EL (cell line): ENCODE measurements at places on chromosomes 13 and 19.

DNA sequence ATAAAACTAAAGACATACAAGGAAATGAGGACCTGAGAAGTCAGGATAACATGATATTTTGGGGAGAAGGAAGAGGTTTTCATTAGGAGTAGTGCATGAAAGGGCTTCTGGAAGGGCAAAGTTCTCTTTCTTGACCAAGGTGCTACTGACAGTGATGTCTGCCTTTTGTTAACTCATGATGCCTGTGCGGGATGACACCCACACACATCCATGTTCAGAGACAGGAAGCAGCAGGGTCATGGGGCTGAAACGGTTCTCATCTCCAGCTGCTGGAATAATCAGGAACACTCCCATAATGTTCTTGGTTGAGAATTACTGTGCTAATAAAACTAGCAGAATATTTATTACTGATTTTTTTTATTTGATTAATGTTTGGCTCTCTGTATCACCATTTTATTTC, 29.1 kb downstream of the KCNC3 start:
- DNase-seq, result peak; percentile 12

DNA sequence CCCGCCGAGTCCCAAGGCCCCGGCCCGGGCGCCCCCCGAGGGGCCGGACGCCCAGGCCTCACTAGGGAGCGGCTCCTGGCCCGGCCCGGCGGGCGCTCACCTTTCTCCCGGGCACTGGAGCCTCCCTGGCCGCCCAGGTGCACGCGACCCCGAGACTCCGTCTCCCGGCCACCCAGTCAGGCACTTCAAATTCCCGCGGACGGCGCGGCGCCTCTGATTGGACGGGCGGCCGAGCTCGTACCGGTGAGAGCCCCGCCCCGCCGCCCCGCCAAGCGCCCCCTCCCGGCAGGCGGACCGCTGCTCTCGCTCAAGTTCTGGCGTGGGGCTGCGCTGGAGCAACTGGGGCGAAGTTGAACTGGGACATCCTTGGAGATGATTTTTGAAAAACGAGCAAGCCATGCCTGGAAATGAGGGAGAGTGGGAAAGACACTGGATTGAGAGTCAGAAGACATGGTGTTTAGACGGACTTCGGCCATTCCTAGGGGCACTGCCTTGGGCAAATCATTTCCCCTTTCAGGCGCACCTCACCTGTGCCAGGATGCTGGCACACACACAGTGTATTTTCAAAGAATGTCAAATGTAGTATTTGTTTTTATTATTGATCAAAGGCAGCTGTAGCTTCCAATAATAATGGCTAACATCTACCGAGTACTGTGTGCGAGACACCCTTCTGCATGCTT, 485.3 kb downstream of the UQCRFS1 start:
- DNase-seq, result peak; percentile 56

GRCh38 chr13:34738254-34738992, 203.6 kb upstream of the NBEA start:
- no peak for DNase-seq

GRCh38 chr13:74920920-74921319, 561.0 kb downstream of the TBC1D4 start:
- peak; percentile 24 for DNase-seq

GRCh38 chr13:24540236-24541126, 27.9 kb upstream of the PARP4 start:
- no peak for DNase-seq

GRCh38 chr13:96629331-96629730, 364.9 kb downstream of the OXGR1 start:
- no peak for DNase-seq

DNA sequence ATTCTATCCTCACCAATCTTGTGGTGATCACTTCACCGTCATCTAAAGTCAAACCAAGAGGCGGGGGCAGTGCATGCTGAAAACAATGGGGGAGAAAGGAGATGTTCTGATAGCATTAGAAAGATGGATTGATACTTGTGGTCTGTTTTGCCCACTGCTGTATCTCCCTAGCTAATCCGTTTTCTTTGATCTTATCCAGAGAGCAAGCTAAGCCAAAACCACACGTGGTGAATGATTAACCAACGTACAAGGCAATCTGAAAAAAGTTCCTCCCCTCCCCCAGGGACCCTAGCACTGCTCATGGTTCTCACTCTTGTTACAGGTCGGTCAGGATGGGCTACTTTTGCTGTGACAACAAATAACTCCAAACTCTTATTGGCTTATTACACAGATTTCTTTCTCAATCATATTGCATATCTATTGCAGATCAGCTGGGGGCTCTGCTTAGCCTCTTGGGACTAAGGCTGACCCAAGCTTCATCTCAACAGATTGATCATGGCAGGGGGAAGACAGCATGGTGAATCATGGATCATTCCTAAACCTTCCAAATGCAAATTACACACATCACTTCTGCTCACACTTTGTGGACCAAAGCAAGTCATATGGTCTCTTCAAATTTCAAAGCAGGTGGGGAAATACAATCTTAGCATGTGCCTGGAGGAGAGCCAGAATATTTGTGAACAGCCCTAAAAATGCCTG, 11.9 kb upstream of the C13orf42 start:
- no peak for DNase-seq

GRCh38 chr13:59337070-59337469, 826.7 kb downstream of the DIAPH3 start:
- DNase-seq, result no peak

DNA sequence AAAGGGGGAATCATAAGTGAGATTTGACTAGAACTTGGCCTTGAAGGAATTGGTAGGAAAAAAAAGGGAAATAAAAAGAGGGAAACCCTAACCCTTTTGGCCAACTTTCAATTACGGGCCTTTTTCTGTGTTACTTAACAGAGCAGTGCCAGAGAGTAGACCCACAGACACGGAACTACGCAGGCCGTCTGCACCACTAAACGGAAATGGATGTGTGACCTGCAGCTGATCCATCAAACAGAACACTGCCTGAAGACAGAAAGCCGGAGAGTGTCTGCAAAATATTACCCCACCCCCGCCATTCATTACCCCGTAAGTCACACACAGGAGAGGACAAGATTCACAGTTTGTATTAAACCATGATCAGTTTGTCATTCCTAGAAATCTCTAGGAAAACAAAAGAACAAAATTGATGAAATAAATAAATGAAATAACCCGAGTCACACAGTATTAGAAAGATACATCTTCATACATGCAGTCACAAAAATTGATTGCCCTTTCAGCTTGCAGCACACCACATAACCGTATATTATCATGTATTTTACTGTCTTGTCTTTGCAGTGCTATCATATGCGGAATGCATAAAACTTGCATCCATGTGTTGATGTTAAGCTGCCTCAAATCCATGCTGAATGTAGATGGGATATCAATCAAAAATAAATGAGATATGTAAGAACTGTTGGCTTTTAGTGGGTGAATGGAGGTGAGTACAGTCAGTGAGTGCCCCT, 424.7 kb downstream of the IRS2 start:
- no peak for DNase-seq

DNA sequence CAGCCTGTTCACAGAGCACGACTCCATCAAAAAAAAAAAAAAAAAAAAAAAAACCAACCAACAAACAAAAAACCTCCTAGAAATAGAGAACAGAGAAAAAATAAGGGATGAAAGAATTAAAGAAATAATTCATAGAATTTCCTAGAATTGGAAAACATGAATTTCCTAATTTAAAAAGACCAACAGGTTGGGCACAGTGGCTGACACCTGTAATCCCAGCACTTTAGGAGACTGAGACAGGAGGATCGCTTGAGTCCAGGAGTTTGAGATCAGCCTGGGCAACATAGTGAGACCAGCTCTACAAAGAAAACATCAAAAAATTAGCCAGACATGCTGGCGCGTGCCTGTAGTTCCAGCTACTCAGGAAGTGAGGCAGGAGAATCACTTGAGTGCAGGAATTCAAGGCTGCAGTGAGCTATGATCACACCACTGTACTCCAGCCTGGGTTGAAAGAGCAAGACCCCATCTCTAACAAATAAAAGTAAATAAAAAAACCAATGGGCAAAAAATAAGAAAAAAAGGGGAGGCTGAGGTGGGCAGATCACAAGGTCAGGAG, 6.5 kb downstream of the SPART start:
- DNase-seq, result no peak

DNA sequence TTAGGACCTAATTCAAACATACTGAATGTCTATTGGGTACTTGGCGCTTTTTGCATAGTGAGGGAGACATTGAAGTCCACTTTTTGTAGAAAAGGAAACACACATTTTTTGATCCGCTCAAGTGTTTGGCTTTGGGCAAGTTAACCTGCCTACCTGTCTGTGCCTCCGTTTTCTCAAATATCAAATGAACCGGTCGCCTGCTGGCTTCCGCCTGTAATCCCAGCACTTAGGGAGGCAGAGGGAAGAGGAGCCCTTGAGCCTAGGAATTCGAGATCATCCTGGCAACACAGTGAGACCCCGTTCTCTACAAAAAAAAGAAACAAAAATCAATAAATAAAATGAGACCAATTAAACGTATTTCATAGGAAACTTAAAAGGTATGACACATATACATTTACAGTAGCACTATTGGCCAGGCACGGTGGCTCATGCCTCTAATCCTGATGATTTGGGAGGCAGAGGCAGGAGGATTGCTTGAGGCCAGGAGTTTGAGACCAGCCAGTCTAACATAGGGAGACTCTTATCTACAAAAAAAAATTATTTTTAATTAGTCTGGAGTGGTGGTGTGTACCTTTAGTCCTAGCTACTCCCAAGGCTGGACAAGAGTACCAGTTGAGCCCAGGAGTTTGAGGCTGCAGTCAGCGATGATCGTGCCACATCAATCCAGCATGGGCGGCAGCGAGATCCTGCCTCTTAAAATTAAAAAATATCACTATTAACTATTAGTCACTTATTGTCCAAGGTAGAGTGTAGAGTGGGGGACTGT, 1.3 kb downstream of the RAD23A start:
- DNase-seq, result no peak

DNA sequence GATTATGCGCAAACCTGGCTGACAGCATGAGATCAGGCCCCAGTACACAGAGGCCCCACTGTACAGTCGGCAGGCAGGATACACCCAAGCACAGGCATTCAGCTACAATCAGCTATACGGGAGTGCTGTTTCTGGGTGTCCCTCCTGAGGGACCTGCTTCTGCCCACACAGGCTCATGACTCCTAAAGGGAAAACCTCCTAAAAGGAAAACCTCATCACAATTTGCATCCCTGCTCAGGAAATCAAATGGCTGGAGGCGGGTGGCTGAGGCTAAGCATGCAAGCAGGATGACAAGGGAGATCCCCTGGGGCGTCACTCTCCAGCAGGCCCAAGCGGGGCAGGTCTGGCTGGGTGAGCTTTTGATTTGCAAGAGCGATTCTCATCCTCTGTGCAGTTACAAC, 99.8 kb downstream of the CRYL1 start:
- no peak for DNase-seq

- DNase-seq, result peak; percentile 97
These were observed 8.7 kb upstream of the KLF2 start for GRCh38 chr19:16315825-16316505.

DNA sequence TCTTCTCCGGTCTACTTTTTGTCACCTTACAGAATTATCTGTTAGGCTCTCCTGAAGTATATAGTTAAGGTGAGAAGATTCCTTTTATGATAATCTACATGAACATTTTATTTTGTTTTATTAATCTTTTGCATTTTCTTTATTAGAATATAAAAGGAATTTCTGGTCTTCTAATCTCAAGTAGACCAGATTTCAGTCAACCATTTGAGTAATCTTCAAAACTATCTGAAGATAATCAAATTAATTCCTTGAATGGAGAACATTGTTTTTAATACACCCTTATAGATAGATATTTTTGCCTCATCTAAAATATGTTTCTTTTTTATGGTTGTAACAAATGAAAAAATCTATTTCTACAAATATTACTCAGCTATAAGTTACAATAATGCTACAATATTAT, 381.7 kb upstream of the PCDH20 start:
- no peak for DNase-seq

- DNase-seq, result no peak
These were observed 450 bp downstream of the FBXW9 start for GRCh38 chr19:12695997-12696365.

DNA sequence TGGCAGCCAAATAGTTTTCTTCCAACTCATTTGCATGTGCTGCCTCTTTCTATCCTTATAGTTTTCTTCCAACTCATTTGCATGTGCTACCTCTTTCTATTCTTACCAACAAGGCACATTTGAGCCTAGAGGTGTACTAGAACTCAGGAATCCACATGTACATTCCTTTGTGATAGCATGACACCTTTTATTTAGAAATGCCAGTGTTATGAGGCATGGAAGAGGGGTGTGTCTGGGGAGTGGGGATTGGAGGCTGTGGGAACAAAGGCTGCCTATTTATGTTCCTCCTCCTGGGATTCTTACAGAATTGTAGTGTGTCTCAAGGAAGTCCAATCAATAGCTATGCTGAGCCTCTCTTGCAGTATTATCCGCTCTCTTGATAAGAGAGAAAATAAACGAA, 966.7 kb downstream of the PCDH17 start:
- no peak for DNase-seq

DNA sequence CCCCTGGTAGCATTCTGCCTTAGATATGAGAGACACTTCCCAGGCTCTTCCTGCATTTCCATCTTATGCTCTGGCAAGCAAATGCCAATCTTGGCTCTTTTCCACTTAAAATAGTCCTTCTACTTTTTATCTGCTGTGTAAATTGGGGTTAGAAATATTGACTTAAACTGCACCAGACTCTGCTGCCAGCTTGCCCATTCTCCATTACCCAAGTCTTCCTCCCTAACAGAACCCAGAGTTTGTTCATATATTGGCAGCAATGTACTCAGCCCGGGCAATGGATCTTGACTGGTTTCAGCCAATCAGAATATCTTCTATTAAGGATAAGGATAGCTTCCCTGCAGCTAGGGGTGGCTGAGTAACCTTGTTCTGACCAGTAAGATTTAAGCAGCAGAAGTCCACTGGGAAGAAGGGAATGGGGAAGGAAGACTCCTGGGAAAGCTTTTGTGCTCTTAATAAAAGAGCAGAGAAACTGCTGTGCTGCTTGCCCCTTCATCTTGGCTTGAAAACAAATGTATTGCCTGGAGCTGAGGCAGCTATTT, 177.1 kb downstream of the KCNRG start:
- no peak for DNase-seq

DNA sequence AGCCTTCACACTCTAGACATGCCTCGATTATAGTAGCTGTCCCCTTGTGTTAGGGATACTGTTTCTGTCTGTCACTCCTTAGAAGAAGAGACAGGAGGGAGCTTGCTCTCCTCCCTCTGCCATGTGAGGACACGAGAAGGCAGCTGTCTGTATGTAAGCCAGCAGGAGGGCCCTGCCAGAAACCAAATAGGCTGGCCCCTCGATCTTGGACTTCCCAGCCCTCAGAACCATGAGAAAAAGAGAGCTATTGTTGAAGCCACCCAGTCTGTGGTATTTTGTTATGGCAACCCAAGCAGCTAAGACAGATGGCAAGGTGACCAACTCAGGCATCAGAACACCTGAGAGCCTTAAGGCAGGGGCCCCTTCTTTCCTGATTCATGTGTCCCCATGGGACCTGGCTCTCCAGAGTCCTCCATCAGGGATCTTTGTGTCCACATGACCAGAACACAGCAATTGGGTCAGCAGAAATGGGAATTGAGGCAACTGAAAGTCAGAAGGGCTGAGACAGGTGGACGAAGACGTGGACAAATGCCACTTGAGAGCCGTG, 65.6 kb upstream of the NPAS1 start:
- no peak for DNase-seq

- no peak for DNase-seq
These were observed 31.2 kb downstream of the C13orf46 start for GRCh38 chr13:113942591-113943103.

- DNase-seq, result peak; percentile 37
These were observed 10.2 kb downstream of the PPP1R37 start for GRCh38 chr19:45103156-45103507.
